ENCODE measurements at places on chromosomes 2 and 18.

GRCh38 chr2:14615760-14616159, 16.8 kb upstream of the LRATD1 start:
- peak; percentile 34 for DNase-seq

DNA sequence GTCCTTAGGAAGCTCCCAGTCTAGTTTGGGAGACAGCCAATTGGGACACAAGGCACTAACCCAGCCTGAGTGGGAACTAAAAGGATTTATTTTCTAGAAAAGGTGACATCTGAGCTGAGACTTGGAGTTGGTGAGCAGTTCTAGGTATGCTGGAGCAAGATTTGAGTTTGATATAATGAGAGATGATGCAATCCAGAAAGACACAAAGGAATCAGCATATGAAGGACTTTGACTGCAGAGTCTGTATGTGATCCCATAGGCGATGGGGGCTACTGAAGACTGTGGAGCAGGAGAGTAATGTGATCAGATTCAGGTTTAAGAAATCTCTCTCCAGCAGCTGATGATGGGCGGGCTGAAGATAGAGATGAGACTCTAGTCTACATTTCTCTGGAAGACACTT, 135.1 kb upstream of the MYCN start:
- DNase-seq, result no peak

DNA sequence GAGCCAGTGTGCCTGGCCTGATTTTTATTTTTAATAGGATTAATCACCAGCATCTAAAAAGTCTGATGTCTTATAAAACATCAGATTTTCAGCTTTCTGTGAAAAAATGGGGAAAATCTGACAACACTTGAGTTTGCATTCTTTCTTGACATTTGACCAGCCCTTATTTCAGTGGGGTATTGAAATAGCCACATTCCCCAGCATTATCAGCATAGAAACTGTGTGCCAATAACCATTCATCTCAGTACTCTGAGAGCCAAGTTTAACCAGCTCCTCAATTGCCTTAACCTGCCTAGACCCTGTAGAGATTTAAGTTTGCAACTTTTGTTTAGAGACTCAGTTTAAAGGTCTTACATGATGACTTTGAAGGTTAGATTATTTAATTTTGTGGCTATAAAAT, 155.0 kb downstream of the CERS6 start:
- DNase-seq, result no peak

GRCh38 chr2:60000686-60001085, 552.8 kb downstream of the BCL11A start:
- no peak for DNase-seq

- no peak for DNase-seq
Measured at GRCh38 chr2:41234093-41234492, 782.2 kb upstream of the SLC8A1 start.
